ENCODE measurements at places on chromosomes 1 and 21. TPM values are rescaled to one million over a fixed set of nuclear protein-coding genes. Genes with fewer than 3 reads are reported as not detected.

GRCh38 chr1:236120721-236121153 lies 21.6 kb upstream of the GPR137B start:
- DNase-seq = no peak

DNA sequence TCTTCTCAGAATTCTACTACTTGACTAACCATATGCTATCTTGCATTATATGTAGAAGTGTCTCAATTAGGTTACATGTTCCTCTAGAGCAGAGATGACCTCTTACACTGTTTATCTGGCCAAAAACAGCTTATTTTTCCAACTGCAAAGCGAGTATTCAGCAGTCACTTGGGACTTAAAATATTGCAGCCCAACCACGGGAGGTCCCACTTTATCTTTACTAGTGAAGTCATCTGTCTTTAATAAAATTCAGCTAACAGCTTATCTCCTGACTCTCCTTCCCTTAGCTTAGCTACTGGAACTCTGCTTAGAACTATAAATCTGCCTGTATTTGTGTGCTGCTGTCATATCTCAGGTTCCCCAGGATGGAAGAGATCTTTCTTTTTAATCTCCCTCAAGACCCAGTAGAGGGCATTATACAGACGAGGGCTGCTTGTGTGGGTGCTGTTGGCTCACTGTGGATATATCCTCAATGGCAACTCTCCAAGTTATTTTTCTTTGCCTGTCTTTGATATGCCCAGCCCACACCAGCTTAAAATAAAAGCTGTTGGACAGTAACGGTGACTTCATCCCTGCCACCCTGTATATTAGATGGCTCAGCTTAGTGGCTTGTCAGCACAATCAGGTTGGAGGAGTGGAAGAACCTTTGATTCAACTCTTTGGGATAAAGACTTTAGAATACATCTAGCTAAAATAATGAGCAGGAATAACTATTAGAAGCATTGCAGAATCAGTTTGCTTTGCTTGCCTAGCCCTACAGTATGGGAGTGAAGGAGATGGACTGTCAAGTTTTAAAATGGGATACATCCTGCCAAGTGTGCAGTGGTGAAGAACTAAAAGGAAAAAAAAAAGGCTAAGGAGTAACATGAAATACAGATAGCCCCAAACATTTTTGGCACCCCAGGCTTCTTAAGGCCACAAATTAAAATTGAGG lies 9.6 kb downstream of the ENSA start:
- no peak for DNase-seq

DNA sequence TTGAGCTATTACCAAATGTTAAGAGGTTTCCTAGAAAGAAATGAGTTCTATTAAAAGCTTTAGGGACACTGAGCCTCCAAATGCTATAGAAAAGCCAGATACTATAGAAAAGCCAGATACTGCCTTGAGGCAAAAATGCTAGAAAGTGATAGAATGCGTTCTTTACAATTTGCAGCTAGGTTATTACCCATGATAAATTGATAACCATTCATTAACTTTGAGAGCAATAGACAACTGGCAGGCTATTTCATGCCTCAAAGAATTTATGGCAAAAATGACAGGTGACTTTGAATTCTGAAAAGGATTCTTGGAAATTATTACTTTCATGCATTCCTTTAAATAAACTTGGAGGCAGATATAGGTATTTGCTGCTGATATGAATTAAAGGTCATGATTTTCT lies 51.6 kb downstream of the SMYD3 start:
- no peak for DNase-seq

DNA sequence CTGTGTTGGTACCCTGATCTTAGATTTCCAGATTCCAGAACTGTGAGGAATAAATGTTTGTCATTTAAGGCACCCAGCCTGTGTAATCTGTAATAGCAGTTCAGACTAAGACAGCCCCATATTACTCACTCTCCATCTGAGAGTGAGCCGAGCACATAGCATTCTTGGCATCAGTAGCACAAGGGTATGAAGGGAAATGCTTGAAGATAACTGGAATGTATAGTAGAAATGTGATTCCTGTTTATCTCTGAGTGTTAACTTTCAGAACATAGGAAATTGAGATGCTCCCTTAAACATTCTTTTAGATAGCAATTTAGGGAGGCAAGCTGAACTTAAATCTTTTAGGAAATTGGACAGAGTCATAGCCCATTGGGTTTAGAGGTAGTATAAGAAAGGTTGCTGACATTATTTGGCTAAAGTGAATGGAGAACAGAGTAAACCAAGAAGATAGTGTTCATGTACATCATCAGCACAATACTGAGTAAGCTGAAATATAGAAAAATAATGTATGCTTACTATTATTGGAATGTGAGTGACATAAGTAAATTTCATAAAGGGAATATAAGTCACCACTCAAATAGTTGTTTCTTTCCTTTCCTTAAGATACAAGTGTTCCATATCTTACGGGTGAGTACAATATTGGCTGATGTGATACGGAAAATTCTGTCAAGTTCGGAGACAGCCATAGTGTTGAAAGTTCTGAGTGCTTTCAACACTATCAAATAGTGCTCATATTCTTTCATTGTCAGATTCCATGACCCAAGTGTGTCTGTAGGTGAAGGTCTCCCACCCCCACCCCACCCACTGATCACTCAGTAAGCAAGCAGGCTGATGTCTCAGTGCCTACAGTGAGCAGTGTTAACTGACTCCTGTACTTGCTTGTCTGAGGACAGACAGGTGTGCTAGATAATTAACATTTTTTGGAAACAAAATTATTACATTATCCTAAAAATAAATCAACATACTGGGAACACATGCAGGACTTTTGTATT lies 73.7 kb downstream of the LRRC8D start:
- peak; percentile 21 for DNase-seq

DNA sequence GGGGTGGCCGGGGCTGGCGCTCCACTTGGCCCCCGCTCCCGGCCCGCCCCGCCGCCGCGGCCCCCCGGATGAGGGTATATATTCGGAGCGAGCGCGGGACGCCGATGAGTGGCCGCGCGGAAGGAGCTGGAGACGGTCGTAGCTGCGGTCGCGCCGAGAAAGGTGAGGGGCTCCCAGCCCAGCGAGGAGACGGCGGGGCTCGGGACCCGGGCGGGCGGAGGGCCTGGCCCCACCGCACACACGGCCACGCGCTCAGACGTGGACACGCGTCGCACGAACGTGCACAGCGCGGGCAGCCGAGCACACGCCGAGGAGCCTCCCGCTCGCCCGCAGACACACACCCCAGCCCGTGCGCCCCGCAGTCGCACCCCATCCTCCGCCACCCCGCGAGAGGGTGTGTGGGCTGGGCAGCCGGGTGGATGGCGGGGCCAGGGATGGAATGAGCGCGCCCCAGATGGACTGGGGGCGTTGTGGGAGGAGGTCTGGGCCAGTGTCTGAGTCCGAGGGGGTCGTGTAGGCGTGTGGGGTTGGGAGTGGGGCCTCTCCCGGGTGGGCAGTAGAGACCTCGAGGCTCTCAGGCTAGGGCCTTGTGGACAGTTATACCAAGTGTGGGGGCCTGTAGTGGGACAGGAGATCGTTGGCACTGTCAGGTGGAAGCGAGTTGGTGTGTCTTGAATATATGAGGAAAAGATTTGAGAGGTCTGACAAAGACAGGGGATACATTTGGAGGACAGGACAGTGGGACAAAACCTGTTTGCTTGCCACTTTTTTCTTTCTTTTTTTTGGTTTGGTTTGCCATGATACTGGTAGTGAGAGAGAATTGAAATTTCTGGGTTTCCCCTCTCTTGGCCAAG lies at the start of gene UAP1:
UAP1 (plus strand) TSS at position 107 of the 854 bp plus-strand sequence. CDS start 4,347 bp downstream, outside the sequence.
- peak; percentile 19 for DNase-seq

- no peak for DNase-seq
Observed at GRCh38 chr1:46134660-46135331, 2.4 kb upstream of the PIK3R3 start.

DNA sequence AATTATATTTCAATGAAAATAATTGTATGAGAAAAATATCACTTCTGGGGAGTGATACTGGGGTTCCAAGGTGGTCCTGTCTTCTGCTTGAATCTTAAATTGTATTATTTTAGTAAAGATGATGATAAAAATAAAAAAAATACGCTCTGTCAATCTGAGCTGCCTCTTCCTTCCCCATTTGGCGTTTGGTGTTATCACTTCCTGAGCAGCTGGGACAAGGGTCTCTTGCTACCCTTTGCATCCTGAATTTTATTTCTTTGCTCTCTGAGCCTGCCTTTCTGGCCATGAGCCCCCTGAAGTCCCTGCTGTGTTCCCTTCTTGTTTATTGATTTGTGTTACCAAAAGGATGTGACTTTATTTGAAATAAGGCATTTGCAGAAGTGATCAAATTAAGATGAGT lies 111.0 kb downstream of the KCNJ6 start:
- DNase-seq = no peak

DNA sequence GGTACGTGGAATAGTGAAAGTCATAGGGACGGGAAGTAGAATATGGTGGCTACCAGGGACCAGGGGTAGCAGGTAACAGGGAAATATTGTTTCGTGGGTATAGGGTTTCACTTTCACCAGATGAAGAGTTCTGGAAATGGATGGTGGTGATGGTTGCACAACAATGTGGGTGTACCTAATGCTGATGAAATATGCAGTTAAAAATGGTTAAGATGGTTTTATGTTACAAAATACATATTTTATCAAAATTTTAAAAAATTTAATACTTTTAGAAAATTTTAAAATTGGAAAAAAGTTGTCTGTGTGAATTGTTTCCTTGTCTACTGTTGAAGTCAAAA lies 55.5 kb upstream of the TLR5 start:
- DNase-seq = no peak

DNA sequence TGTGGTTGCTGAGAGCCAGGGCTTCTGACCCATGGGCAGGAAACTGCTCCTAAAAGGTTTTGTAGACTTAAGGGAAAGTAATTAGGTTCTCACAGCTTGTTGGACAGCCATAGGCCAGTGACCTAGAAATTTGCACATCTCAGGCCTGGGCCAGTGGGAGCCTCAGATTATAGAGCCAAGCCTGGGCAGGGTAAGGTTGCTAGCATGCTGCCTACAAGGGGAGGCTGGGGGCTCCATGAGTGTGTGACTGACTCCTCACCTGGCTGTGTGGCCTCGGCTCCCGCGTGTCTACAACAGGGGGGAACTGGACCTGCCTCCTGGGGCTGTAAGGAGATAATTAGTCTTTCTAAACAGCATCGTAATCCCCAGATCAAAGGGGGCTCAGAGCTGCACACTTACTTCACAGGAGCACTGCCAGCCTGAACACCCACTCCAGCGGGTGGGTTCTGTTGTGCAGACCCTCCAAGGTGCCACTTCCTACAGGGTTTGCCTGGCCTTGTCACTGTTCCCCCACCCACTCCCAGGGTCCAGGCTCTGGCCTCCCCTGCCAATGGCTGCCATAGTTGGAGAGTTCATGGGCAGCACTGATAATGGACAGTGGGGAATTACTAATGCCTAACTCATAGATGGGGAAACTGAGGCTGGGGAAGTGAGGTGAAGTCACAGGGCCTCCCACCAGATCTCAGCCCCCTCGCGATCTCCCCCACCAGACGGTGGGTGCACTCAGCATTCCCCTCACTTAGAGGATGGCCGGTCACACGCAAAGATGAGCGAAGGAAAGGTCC lies 230.4 kb upstream of the TMEM51 start:
- DNase-seq = no peak

- DNase-seq = no peak
Observed at GRCh38 chr1:59138402-59138801, 158.5 kb upstream of the FGGY start.

GRCh38 chr1:40936931-40937339 lies 42.6 kb upstream of the CTPS1 start:
- no peak for DNase-seq

DNA sequence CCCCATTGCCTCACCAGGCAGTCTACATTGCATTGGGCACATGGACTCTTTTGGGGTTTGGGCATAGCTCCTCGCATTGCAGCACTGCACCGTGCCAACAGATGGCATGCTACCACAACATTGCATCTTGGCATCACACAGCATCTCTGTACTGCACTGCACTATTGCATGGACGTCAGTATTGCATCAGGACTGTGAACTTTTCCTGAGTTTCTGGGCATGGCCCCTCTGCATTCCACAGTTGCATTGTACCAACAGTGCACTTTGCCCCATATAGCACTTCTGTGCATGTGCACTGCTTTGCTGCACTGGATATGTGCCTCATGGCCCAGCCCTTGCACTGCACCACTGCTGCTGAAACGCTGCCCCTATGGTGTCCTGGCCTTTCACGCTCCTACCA lies 9.6 kb downstream of the PTPRU start:
- no peak for DNase-seq

DNA sequence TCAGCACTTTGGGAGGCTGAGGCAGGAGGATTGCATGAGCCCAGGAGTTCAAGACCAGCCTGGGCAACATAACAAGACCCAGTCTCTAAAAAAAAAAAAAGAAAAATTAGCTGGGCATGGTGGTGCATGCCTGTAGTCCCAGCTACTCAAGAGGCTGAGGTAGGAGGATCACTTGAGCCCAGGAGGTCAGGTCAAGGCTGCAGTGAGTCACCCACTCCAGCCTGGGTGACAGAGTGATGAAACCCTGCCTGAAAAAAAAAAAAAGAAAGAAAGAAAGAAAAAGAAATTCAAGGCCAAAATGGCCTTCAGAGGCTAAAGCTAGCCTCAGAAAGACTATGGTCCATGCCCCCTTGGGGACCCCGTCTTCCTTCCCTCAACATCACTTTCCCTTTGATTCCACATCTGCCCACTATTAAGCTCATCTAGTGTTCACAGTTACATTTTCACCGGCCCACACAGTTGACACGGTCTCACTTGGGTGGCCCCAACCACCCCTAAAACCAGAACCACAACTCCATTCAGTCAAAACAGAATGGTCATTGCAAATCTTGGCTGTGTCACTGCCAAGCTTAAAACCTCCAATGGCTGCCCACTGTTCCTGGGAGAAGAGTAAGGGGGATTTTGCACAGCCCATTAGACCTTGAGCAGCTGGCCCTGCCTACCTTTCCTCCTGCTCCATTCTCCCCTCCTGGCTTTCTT lies 2.1 kb upstream of the CAPN8 start:
- no peak for DNase-seq

- no peak for DNase-seq
Observed at GRCh38 chr1:155514582-155515187, 47.9 kb downstream of the ASH1L start.

DNA sequence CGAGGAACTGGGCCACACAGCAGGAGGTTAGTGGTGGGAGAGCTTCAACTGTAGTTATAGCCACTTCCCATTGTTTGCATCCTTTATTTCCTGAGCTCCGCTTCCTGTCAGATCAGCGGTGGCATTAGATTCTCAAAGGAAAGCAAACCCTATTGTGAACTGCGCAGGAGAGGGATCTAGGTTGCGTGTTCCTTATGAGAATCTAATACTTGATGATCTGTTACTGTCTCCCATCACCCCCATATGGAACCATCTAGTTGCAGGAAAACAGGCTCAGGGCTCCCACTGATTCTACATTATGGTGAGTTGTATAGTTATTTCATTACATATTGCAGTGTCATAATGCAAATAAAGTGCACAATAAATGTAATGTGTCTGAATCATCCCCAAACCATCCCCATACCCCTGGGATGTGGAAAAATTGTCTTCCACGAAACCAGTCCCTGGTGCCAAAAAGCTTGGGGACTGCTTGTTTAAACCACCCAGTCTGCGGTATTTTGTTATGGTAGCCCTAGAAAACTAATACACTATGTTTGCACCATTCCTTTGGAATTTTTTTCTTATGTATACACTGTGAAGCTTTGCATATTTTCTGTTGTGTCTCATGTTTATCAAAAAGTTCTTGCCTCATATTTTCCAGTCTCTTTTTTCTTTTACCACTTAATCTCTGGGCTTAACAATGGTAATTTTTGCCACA lies 136.6 kb upstream of the IVNS1ABP start:
- DNase-seq = no peak

- peak; percentile 59 for DNase-seq
Observed at GRCh38 chr1:26959722-26960624, at the start of gene KDF1. TSS of gene KDF1 (minus strand) at chr1:26960468. CDS start at chr1:26952380, 8,088 bp downstream.

The GPR3 gene
- 0.97 TPM for polyA plus RNA-seq

The FUCA1 gene
- polyA plus RNA-seq = 37.4 TPM

The ERMAP gene
- 19.2 TPM for polyA plus RNA-seq

The ACTL8 gene
- polyA plus RNA-seq = not detected

The DCST1 gene
- polyA plus RNA-seq = 0.12 TPM

The TTC24 gene
- 1.7 TPM for polyA plus RNA-seq
